ENCODE measurements at places on chromosomes 2 and 18.

- no peak for DNase-seq
These were observed 242.6 kb downstream of the IKZF2 start for GRCh38 chr2:212908682-212909435.

DNA sequence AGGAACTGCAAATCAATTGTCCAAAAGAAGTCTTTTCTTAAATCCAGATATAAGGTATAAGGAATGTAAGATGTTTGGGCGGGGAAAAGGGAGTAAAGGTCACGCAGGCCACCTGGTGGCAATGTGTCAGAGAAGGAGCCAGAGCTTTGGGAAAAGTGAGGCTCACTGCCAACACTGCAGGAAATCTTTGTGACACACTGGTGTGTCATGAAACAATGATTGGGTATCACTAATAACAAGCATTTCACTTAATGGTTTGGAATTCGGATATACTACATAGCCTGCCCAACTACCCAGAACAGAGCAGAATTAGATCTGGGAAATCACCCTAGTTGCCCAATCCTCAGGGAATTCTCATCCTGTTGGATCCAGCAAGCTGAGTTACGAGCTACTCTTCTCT is 61.0 kb downstream of the RBMS1 start:
- DNase-seq: no peak

GRCh38 chr2:172340394-172340793 is 87.0 kb upstream of the ITGA6 start:
- DNase-seq: no peak

DNA sequence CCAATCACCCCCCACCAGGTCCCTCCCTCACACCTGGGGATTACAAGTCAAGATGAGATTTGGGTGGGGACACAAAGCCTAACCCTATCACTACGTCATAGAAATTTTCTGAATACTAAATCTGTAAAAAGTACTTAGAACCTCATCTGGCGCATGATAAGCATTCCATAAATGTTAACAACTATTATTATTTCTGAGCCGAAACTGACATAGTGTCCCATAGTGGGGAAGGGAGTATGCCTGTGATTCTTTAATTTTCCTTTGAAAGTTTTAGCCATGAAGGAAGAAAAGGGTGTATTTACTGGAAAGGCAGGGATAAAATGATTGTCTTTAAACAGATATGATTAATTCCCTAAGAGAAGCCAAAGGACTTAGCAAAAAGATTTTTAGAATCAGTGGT is 71.4 kb downstream of the FHOD3 start:
- DNase-seq: no peak

GRCh38 chr2:202705446-202706020 is 70.8 kb downstream of the FAM117B start:
- DNase-seq: no peak

DNA sequence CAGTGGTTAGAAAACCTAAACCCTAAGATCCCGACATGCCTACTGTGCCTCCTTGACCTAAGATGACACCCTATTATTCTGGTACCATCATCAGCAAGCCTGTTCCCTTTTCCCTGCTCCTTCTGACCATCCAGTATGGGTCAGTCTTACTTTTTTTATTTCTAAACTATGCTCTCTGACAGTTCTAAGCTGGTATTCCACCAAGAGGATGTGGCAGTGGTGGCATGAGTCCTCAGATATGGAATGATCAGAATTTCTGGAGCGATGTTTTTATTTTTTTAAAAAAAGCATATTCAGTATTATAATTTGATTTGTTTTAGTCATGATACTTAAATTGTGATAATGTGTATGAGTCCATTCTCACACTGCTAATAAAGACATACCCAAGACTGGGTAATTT is 145.9 kb upstream of the LHCGR start:
- no peak for DNase-seq

GRCh38 chr2:99481941-99482340 is 7.9 kb downstream of the REV1 start:
- DNase-seq: no peak

DNA sequence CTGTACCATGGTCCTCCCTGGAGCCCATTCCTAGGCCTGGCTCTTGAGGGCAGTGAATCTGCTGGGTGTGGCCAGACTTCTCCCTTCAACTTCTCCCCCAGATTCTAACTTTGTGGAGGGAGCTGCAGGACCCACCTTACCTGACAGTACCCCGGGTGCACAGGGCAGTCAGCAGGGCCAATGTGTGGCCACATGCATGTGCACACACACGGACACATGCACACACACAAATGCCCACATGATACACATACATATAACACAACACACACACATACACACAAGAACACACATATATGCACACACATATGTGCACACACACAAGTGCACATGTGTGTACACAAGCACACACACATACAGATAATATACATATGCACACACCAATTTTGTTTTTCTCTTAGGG is 300.0 kb upstream of the HS6ST1 start:
- no peak for DNase-seq

GRCh38 chr2:176961775-176962619 is 250.6 kb upstream of the HNRNPA3 start:
- no peak for DNase-seq

All from AG04450 (cell line).